Stimulated activated CD8-positive, alpha-beta memory T cell treated with anti-CD3 and anti-CD28 coated beads, Interleukin-7, amount 100 ng/mL, for 1 hour (primary cell): ENCODE measurements at places on chromosomes 3 and 15.

GRCh38 chr15:75591655-75592364 lies 12.7 kb upstream of the PTPN9 start:
- DNase-seq = no peak

DNA sequence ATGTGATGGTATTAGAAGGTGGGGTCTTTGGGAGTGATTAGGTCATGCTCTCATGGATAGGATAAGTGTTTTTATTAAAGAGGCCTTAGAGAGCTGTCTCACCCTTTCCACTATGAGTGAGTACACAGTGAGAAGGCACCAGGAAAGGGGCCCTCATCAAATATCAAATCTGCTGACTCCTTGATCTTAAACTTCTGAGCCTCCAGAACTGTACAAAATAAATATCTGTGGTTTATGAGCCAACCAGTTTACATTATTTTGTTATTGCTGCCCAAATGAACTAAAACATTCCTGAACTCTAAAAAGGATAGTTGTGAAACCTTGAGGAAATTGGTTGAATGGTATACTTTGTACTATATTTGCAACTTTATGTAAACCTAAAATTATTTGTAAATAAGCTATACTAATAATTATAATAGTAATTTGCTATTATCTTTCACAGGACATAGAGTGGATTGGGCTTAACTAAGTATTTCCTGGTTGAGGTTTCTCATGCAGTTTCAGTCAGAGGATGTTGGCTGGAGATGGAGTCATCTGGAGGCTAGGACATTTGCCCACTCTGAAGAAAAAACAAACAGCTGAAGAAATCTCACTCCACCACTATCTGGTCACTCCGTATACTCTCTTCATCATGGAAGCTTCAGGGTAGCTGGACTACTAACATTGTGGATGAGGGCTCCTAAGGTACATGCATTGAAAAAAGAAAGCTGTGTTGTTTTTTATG lies 1068.6 kb upstream of the CADM2 start:
- DNase-seq = no peak

DNA sequence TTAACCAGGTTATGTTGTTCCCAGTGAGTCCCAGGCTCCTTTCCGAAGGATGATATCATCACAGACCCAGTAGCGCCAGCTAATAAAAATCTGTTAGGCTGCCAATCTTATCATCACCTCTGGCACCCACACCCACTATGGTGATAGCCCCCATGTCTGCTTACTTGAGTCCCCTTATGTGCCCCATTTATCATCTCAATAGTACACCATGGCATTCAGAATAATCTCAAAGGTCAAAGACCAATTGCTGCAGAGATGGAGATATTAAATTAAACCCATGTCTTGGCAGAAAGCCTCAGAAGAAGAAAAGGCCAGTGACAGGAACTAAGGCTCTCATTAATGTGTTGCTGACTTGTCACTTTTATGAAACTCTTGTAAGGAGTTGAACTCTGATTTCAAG lies 32.8 kb downstream of the CPNE4 start:
- no peak for DNase-seq

GRCh38 chr15:98519767-98520550 lies 128.4 kb upstream of the IGF1R start:
- no peak for DNase-seq

DNA sequence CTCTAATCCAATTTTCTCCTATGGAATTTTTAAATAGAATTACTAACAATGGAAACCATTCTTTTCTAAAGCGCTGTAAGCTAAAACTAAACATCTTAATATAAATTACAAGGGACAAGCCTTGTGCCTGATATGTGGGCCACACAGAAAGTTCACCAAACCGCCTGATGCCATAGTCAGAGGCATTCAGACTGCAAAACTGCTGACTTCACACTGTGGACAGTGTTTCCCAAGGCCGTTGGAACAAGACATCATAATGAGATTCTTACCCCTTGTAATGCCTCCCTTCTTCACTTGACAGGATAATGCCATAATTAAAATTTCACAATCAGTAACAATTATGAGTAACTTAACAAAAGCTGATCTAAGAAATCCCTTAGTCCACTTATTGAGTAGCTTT lies 14.9 kb downstream of the SH3GL3 start:
- no peak for DNase-seq

DNA sequence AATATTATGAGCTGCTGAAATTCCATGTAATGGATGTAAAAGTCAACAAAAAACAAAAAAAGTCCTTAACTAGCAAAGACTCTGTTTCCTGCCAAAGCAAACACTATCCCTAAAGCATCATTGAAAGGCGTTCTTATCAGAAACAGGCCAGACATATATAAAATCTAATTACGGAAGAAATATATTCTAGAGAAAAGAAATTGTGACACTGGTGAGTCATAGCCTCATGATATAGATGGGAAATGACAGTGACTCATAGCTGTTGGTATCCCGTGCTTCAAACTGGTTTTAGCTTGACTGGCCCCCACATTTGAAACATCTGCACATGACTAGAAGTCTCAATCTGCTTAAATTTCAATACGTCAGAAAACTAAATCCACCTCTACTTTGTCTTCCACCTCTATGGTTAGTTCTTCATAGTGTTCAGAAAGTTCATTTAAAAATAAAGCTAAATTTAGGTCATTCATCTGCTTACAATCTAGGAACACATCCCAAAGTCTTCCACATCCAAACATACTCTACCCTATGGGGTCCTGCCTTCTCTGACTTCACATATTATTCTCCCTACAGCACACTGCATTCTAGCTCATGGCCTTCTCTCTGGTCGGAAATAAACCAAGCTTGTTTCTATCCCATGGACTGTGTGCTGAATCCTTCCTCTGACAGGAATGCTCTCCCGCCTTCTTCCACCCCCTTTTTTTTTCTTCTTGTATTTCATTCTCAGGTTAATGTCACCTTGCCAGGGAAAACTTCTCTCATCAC lies 456.3 kb upstream of the ARRDC4 start:
- no peak for DNase-seq

DNA sequence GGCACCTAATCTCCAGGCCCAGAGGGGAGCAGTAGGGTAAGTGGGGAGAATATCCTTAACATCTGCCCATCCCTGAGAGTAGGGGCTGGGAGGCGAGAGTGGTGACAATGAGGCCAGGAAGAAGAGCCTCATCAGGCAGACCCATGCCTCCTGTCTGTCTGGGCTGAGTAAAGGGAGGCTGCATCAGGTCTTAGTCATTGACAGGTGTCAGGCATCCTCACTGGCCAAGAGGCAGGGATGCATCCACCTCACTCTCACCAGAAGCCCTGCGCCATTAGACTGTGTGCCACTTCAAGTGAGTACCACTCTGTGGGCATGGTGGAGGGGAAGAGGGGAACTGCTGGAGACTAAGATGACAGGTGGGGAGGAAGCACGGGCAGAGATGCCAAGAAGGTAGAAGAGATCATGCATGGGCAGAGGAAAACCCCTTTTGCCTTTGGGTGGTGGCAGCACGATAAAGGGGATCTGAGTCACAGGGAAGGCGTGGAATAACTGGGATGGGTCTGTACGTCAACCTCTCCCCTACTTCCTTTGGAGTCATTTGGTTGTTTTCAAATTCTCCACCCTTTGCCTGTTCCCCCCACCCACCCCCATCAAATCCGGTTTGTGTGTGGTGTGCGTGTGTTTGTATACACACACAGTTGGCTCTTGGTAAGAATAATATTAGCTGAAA lies 14.1 kb downstream of the ANAPC13 start:
- DNase-seq = no peak

- DNase-seq = no peak
These were observed 82.9 kb downstream of the CHSY1 start for GRCh38 chr15:101168898-101169494.

GRCh38 chr15:26873846-26874245 lies 7.0 kb downstream of the GABRA5 start:
- DNase-seq = no peak
